ENCODE measurements at places on chromosomes 7 and 10.

- no peak for DNase-seq
Observed at GRCh38 chr7:25907731-25908130, 244.3 kb upstream of the NFE2L3 start.

- no peak for DNase-seq
Observed at GRCh38 chr10:27391325-27391724, 112.8 kb upstream of the RAB18 start.

GRCh38 chr10:5385224-5385623, 19.4 kb downstream of the TUBAL3 start:
- no peak for DNase-seq

GRCh38 chr10:14171336-14171735, 159.4 kb downstream of the FRMD4A start:
- DNase-seq = no peak

- DNase-seq = no peak
Observed at GRCh38 chr7:17436126-17436525, 137.7 kb downstream of the AHR start.

GRCh38 chr7:46369933-46370654, 449.0 kb upstream of the IGFBP3 start:
- no peak for DNase-seq

DNA sequence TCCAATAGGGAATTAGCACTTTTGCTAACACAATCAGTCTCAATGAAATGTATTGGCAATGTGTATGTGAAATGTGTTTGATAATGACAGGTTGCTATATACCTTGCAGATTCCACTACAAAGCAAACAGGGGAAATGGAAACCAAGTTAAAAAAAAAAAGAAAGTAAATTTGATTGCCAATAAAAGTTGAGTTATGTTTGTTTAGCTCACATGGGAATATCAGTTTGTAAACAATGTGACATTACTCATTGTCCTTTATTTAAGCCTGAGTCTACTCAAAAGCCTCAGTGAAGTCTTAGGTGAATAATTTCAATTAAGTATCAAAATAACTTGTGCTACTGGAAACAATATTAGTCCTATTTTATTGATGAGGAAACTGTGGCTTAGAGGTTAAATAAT, 285.2 kb downstream of the CACNA2D1 start:
- DNase-seq = no peak

DNA sequence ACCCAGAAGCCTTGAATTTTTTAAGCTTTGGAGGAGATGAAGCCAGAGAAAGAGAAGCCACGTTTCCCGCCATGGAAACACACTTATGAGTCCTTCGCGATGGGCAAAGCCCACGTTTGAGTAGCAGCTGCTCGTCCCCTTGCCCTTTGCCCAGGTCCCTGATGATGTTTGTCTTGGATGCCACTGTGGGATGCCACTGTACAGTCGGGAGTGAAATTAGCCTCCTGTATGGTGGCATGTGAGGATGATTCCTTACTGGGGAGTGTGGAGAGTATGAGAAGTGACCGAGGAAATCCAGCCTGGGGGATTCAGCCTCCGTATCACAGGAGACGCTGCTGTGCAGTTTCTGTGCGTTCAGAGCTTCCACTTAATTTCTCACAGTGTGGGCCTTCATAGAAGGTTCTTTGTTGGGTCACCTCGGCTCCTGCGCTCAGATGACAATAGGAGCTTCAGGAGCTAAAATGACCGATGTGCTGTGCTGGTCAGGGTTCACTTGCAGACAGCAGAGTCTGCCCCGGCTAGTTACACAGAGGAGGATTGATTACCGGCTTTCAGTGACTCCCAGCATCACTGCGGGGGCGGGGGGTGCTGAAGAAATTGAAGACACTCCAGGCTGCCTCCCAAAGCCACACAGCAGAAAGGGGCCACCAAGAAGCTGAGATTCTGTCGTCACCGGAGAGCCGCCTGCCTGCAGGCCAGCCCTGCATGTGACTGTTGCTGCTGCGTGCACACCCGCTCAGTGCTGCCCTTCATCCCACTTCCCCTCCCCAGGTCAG, 122.1 kb upstream of the SFMBT2 start:
- no peak for DNase-seq

- DNase-seq = no peak
Observed at GRCh38 chr7:98203964-98204605, 7.2 kb upstream of the BHLHA15 start.

GRCh38 chr10:49081547-49082275, 33.6 kb downstream of the VSTM4 start:
- DNase-seq = peak; percentile 44

DNA sequence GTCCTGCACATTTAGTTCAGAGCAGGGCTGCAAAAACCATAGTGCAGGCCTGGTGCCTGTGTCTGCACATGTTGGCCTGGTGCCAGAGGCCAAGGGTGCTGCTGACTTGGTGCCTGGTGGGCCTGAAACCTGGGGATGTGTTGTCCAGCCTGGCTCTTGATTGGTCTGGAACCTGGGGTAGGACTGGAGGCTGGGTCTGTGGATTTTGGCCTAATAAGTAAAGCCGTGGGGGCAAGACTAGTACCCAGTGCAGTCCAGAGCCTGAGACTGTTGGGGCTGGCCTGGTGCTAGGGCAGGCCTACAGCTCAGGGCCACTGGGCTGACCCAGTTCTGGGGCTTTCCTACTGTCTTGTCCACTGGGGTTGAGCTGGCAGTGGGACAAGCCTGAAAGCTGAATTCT, 817.9 kb downstream of the DNAJB9 start:
- no peak for DNase-seq

GRCh38 chr7:122412883-122413282, 108.3 kb upstream of the FEZF1 start:
- DNase-seq = no peak

DNA sequence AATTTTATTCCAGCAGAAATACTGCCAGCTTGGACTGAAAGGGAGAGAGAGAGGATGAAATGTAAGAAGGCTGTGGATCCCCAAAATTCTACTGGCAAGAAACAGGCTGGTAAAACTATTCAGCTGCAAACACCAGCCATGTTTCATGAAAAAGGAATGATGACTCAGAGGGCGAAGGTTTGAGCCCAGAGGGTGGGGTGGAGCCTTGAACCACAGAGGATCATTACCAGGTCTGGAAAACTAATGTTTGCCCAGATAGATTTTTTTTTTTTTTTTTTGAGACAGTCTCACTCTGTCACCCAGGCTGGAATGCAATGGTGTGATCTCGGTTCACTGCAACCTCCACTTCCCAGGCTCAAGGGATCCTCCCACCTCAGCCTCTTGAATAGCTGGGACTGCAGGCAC, 41.7 kb upstream of the NRF1 start:
- no peak for DNase-seq

GRCh38 chr7:130063036-130063435, 7.3 kb upstream of the KLHDC10 start:
- DNase-seq = no peak
